Muscle of leg (tissue), 16 donors: ENCODE measurements at places on chromosomes 11 and 22. TPM values are rescaled to one million over a fixed set of nuclear protein-coding genes. Genes with fewer than 3 reads are reported as not detected.

APOBEC3H gene
- not detected for total RNA-seq

DNA sequence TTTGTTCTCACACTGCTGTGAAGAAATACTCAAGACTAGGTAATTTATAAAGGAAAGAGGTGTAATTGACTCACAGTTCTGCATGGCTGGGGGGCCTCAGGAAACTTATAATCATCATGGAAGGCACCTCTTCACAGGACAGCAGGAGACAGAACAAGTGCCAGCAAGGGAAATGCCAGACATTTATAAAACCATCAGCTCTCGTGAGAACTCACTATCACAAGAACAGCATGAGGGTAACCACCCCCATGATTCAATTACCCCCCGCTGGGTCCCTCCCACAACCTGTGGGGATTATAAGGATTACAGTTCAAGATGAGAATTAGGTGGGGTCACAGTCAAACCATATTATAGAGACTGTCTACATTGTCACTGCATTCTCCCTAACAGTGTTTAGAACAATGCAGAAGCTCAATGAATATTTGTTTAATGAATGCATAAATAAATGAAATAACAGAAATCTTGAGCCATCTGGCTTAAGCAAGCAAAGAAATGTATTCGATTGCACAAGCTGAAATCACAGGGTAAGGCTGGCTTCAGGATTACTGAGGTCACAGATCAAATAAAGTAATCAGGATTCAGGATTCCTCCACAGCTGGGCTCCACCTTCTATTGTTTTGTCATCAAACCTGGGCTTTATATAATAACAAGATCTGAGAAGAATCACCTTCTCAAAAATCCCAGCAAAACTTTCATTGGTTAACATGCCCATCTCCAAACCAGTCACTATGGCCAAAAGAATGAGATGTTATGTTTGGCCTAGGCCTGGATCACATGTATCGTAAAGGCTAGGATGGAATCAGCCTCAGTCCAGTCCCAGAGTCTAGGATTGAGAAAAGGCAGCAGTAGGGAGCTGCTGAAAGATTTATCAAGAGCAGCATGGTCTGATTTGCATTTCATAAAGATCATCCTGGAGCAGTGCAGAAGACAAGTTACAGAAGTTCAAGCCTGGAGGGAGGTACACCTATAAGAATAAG, 137.8 kb upstream of the UBASH3B start:
- no peak overlapping the region for H3K4me3 ChIP-seq
- H3K27me3 ChIP-seq, result no peaks in the 10 kb centered on the region
- H3K27ac ChIP-seq, result no peak overlapping the region
- H3K36me3 ChIP-seq, result no peaks in the 10 kb centered on the region
- no peak for DNase-seq

- peaks cover 47% of the 10 kb centered on the region for H3K27me3 ChIP-seq
- H3K4me3 ChIP-seq, result no peak overlapping the region
- no peak for DNase-seq
- H3K36me3 ChIP-seq, result no peaks in the 10 kb centered on the region
These were observed 2.0 kb downstream of the SYT12 start for GRCh38 chr11:67024966-67025365.

- H3K27ac ChIP-seq, result no peak overlapping the region
- DNase-seq, result no peak
- no peak overlapping the region for H3K4me3 ChIP-seq
- H3K36me3 ChIP-seq, result no peaks in the 10 kb centered on the region
These were observed 41.2 kb downstream of the RRAS2 start for GRCh38 chr11:14317659-14318325.
